ENCODE measurements at places on chromosomes 16 and 17. TPM values are rescaled to one million over a fixed set of nuclear protein-coding genes. Genes with fewer than 3 reads are reported as not detected.

GRCh38 chr17:65794572-65794971 lies 233.1 kb upstream of the AXIN2 start:
- no peak for DNase-seq

DNA sequence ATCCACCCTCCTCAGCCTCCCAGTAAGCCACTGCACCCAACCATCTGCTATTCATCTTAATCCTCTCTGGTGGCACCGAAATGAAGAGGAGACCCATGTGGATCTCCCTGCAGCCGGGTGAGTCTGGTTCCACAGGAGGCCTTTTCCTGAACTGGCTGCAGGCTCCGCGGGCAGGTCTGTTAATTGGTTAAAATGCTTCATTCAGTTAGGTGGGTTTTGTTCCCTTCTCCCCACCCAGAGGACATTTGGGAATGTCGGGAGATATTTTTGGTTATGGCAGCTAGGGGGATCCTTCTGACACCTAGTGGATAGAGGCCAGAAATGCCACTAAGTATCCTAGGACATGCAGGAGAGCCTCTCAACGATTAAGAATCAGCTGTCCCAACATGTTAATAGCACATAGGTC lies 16.7 kb downstream of the C16orf54 start:
- no peak for DNase-seq

PIPOX gene
- 0.93 TPM for total RNA-seq

GRCh38 chr17:49379926-49380325 lies 17.9 kb upstream of the ZNF652 start:
- DNase-seq, result no peak

KRTAP17-1 gene
- total RNA-seq, result not detected
